ENCODE measurements at places on chromosomes 6 and 20.

- DNase-seq, result no peak
Measured at GRCh38 chr6:28903686-28904085, 20.1 kb downstream of the TRIM27 start.

GRCh38 chr6:85459224-85459901 is 9.5 kb downstream of the NT5E start:
- no peak for DNase-seq

GRCh38 chr20:1331101-1331500 is 2.2 kb upstream of the SDCBP2 start:
- DNase-seq, result no peak

GRCh38 chr6:50185006-50185405 is 135.3 kb upstream of the DEFB112 start:
- DNase-seq, result no peak

DNA sequence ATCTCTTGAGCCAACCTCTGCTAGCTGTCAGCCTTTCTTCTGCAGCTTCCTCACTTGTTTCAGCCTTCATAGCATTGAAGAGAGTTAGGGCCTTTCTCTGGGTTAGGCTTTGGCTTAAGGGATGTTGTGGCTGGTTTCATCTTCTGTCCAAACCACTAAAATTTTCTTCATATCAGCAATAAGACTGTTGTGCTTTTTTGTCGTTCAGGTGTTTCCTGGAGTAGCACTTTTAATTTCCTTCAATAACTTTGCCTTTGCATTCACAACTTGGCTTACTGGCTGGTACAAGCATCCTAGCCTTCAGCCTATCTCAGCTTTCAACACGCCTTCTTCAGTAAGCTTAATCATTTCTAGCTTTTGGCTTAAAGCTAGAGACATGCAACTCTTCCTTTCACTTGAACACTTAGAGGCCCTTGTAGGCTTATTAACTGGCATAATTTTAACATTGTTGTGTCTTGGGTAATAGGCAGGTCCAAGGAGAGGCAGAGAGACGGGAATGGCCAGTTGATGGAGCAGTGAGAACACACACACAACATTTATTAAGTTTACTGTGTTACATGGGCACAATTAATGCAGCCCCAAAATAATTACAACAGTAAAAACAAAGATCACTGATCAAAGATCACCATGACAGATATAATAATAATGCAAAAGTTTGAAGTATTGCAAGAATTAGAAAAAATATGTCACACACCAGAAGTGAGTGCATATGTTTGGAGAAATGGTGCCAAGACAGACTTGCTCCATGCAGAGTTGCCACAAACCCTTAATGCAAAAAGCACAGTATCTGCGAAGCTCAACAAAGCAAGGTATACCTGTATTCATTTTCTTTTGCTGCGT is 98.6 kb downstream of the HIVEP1 start:
- DNase-seq, result no peak

GRCh38 chr20:14142171-14142570 is 146.9 kb downstream of the MACROD2 start:
- DNase-seq, result no peak

- no peak for DNase-seq
Measured at GRCh38 chr20:21702553-21703470, 2.7 kb upstream of the PAX1 start.

DNA sequence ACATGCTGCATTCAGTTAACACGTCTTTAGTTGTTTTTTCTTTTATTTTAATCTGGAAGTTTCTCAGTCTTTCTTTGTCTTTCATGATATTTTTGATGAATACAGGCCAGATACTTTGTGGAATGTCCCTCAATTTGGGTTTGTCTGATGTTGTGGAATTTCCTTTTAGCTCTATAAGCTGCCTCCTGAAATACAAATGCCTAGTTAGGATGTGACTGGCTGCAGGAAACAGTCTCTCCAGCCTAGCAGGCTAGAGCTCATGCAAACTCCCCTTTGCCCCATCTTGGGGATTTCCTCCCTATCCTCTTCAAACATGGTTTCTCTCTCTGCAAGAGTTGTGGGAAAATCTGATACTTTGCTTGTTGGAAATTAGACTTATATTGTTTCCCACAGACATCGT is 89.3 kb upstream of the JAG1 start:
- DNase-seq, result no peak

DNA sequence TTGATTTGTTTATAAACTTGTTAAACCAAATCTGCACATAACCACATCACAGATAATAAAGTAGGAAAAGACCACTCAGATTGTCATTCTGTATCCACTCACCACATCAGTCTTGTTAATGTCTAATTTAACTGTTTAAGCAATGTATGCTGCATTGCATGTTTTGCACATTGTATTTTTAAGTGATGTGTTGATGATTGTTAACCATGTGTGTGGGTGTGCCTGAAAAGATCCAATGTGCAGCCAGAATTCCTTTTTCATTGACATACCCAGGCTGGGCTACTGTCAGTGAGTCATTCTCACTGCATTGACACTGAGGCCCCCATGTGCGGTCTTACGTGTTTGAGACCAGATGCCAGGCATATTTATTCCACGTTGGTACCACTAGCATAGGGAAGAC is 167.3 kb downstream of the TRMT11 start:
- no peak for DNase-seq

Measured in activated CD4-positive, CD25-positive, alpha-beta regulatory T cell (primary cell).